ENCODE measurements at places on chromosomes 6 and 20. TPM values are rescaled to one million over a fixed set of nuclear protein-coding genes. Genes with fewer than 3 reads are reported as not detected.

Gene GLP1R
- 1.3 TPM for total RNA-seq

GRCh38 chr6:816510-817084 lies 123.7 kb upstream of the EXOC2 start:
- no peak for DNase-seq

Gene TGM2
- 0.22 TPM for total RNA-seq

- peak; percentile 21 for DNase-seq
Observed at GRCh38 chr6:141313986-141314385, 818.7 kb upstream of the GJE1 start.

- DNase-seq: no peak
Observed at GRCh38 chr6:122654012-122654411, 43.8 kb downstream of the PKIB start.
